ENCODE measurements at places on chromosomes 1 and 21.

- H3K27me3 ChIP-seq, result no peaks in the 10 kb centered on the region
- no peak overlapping the region for H3K27ac ChIP-seq
- H3K4me3 ChIP-seq, result no peak overlapping the region
- DNase-seq, result no peak
Measured at GRCh38 chr21:36916718-36917117, 49.8 kb downstream of the HLCS start.

- no peak overlapping the region for H3K4me3 ChIP-seq
- no peaks in the 10 kb centered on the region for H3K27me3 ChIP-seq
- H3K27ac ChIP-seq, result peak overlapping the region; percentile 73
- no peak for DNase-seq
- peaks cover 47% of the 10 kb centered on the region for H3K4me1 ChIP-seq
- H3K36me3 ChIP-seq, result peaks cover 11% of the 10 kb centered on the region
Measured at GRCh38 chr1:67339623-67340343, 32.1 kb downstream of the IL12RB2 start.

GRCh38 chr1:118073648-118074435 is 111.2 kb downstream of the SPAG17 start:
- no peaks in the 10 kb centered on the region for H3K27me3 ChIP-seq
- H3K27ac ChIP-seq, result no peak overlapping the region
- no peak for DNase-seq
- H3K36me3 ChIP-seq, result no peaks in the 10 kb centered on the region
- no peaks in the 10 kb centered on the region for H3K4me1 ChIP-seq
- H3K4me3 ChIP-seq, result no peak overlapping the region

GRCh38 chr1:210516697-210517459 is 188.2 kb downstream of the HHAT start:
- H3K36me3 ChIP-seq, result no peaks in the 10 kb centered on the region
- H3K27ac ChIP-seq, result no peak overlapping the region
- H3K27me3 ChIP-seq, result no peaks in the 10 kb centered on the region
- no peak for DNase-seq
- H3K4me3 ChIP-seq, result no peak overlapping the region
- H3K4me1 ChIP-seq, result no peaks in the 10 kb centered on the region

DNA sequence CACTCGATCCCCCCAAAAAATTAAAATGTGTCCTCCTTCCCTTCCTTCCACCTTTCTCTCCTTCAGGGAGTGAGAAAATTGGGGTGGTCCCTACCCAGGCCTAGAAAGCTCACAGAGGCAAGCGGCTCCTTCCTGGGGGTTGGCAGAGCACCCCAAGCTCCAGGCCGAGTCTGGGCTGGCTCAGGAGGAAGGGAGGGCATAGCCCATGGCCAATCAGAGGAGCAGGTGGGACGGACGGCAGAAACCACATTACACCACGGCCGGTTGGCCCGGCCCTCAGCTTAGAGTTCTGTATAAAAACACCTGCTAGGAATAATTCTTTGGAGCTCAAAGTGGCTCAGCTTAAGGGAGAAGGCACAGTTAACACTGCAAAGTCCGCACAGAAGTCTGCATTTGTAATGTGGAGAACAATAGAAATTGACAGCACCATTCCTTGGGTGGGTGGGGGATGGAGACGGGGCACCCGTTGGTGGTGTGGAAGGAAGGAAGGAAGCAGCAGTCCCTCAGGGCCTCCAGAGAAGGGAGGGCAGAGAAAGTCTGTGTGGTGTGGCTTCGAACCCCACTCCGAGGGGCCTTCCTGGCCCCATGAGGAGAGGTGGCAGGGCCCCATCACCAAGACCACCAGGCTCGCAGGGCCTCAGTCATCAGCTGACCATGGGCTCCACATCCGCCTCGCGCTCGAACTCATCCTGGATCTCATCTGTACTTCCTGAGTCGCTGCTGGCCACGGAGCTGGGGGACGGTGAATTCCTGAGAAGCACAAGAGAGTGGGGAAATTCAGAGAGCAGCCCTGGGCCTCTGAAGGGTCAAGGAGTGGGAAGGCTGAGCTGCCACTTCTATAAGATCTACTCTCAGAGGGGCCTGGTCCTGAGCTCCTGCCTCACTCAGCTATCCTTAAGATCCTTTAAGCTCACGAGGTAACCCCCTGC is 5.8 kb upstream of the ALDH4A1 start:
- no peak for DNase-seq
- no peaks in the 10 kb centered on the region for H3K27me3 ChIP-seq
- peak overlapping the region; percentile 53 for H3K4me3 ChIP-seq
- peaks cover 88% of the 10 kb centered on the region for H3K36me3 ChIP-seq

DNA sequence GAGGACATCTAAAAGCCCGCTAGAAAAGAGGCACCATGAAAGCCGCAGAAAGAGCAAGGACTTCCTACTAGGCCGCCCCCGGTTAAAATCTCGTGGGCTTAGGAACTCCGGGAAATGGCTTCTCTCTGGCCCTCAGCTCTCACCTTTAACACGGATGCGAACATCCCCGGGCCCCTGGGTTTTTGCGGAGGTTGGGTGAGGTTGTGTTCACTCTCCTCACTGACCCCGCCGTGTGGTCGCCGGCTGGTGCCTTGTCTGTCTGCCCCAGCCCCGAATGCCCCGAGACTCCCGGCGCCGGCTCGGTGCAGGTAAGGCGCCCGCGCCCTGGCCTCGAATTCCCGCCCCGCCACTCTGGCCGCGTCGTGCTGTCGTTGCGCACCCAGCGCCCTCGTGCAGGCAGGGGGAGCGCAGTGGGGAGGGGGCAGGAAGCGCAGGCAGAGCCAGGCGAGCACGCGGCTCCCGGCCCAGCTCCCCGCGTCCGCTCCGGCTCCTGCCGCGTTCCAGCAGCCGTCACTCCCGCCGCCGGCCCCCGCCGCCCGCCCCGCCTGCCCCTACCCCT is at the start of gene SHISAL2A:
TSS of gene SHISAL2A (plus strand) at position 437 of the 559 bp plus-strand sequence. CDS start 326 bp downstream, outside the sequence.
- peaks cover 40% of the 10 kb centered on the region for H3K36me3 ChIP-seq
- no peaks in the 10 kb centered on the region for H3K27me3 ChIP-seq
- H3K4me3 ChIP-seq, result peak within 1 kb of the TSS; percentile 84
- peak within 1 kb of the TSS; percentile 100 for H3K27ac ChIP-seq
- DNase-seq, result peak; percentile 54

- peaks cover 46% of the 10 kb centered on the region for H3K4me1 ChIP-seq
- DNase-seq, result no peak
- no peaks in the 10 kb centered on the region for H3K36me3 ChIP-seq
- no peaks in the 10 kb centered on the region for H3K27me3 ChIP-seq
Measured at GRCh38 chr1:204091787-204092312, 18.9 kb downstream of the SOX13 start.

GRCh38 chr1:78237364-78237916 is 191.7 kb downstream of the GIPC2 start:
- H3K27ac ChIP-seq, result no peak overlapping the region
- no peak for DNase-seq
- peaks cover 14% of the 10 kb centered on the region for H3K27me3 ChIP-seq

GRCh38 chr1:182367926-182368325 is 23.7 kb downstream of the GLUL start:
- no peaks in the 10 kb centered on the region for H3K4me1 ChIP-seq
- H3K36me3 ChIP-seq, result no peaks in the 10 kb centered on the region
- H3K27me3 ChIP-seq, result peaks cover 19% of the 10 kb centered on the region
- DNase-seq, result no peak
- no peak overlapping the region for H3K4me3 ChIP-seq

Measured in effector memory CD8-positive, alpha-beta T cell (primary cell).